Cardiac septum (tissue), 1 donor: ENCODE measurements at places on chromosomes 11 and 22. TPM values are rescaled to one million over a fixed set of nuclear protein-coding genes. Genes with fewer than 3 reads are reported as not detected.

DNA sequence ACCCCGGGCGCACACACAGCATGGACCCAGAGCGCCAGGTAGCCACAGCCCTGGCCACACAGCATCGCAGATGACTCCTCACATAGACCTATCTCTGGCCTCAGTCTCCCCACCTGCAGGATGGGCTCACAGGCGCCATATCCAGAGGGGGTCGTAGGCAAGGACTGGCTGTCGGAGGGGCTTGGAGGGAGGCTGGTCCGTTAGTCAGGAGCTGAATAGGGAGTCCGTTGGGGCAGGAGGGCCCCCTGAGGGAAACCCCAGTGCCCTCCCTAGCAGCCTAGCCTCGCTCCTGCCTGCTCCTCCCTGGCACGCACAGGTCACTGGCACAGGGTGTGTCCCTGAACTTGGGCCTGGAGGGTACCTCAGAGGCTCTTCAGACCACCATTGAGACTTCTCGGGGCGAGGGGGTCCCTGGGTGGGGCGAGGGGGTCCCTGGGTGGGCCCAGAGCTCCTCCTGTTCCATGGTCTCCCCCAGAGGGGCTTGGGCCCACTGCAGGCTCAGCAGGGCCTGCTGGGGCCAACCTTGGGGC lies 2.0 kb downstream of the PLXNB2 start:
- no peak for DNase-seq

EIF3M gene
- total RNA-seq = 137 TPM

- DNase-seq = peak; percentile 81
Observed at GRCh38 chr11:9820260-9820659, 156.4 kb downstream of the SWAP70 start.

MS4A1 gene
- not detected for total RNA-seq

- peak; percentile 83 for DNase-seq
Observed at GRCh38 chr11:17351510-17352176, at the start of gene NCR3LG1. NCR3LG1 (plus strand) TSS chr11:17351800; CDS start chr11:17351970, 170 bp downstream.

GRCh38 chr11:61621917-61622585 lies 41.2 kb upstream of the SYT7 start:
- no peak for DNase-seq

- no peak for DNase-seq
Observed at GRCh38 chr11:5643585-5643984, 18.8 kb downstream of the TRIM34 start.

- no peak for DNase-seq
Observed at GRCh38 chr22:17627961-17628405, 566 bp downstream of the ATP6V1E1 start.

PHLDB1 gene
- 155 TPM for total RNA-seq

DNA sequence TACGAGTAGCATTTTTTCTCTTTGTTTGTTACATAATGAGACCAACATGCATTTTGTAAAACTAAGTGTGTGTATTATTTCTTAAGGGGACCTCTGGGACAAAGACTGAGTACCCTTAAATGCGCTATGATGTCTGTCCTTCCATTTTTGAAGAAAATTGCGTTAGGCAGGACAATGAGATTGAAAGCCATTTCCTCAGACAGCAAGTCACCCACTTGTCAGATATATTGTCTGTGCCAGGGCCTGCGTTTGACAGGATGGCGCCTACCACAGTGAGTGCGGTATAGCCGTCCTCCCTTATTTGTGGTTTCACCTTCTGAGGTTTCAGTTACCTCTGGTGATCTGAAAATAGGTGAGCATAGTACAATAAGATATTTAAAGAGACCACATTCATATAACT lies 2.2 kb downstream of the AP2A2 start:
- no peak for DNase-seq

MOV10L1 gene
- total RNA-seq = 0.46 TPM

MRPL17 gene
- total RNA-seq = 39.5 TPM

GRCh38 chr11:61075891-61076290 lies 26.4 kb upstream of the CD5 start:
- peak; percentile 75 for DNase-seq

GRCh38 chr22:48224332-48224731 lies 1461.9 kb downstream of the TBC1D22A start:
- no peak for DNase-seq

- no peak for DNase-seq
Observed at GRCh38 chr11:77310721-77311120, 9.2 kb upstream of the GDPD4 start.

DNA sequence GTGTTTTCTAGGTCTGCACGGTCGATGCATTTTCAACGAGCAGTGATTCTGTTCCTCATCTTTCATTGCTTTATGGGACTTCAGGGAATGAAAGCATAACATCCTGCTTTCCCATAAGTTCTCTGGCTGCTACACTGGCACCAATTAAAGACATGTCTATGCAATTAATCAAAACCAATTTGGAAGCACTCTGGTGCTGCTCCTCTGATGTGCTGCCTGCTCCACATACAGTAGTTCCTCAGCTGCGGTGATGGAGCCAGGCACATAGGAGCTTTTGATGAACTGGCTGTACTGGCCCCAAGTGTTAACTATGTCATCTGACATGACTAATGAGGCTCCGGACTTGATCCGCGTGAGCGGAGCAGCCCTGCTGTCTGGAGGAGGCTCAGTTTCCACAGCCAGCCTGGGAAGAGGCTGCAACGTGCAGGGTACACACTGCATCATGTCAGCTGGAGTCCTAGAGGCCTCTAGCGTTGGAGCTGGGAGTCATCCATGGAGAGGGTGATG lies 29.8 kb downstream of the GVQW3 start:
- DNase-seq = no peak

GRCh38 chr11:77147668-77148321 lies 19.7 kb downstream of the MYO7A start:
- no peak for DNase-seq

DNA sequence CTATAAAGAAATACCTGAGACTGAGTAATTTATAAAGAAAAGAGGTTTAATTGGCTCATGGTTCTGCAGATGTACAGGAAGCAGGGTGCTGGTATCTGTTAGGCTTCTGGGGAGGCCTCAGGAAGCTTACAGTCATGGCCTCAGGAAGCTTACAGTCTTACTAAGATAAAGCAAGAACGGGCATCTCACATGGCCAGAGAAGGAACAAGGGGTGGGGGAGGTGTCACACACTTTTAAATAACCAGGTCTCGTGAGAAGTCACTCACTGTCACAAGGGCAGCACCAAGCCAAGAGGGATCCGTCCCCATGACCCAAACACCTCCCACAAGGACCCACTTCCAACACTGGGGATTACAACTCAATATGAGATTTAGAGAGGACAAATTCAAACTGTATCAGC lies 192.8 kb upstream of the B3GAT1 start:
- DNase-seq = no peak

- no peak for DNase-seq
Observed at GRCh38 chr11:4467811-4468606, 14.4 kb upstream of the OR52K1 start.

TUBA8 gene
- total RNA-seq = 84.0 TPM

DNA sequence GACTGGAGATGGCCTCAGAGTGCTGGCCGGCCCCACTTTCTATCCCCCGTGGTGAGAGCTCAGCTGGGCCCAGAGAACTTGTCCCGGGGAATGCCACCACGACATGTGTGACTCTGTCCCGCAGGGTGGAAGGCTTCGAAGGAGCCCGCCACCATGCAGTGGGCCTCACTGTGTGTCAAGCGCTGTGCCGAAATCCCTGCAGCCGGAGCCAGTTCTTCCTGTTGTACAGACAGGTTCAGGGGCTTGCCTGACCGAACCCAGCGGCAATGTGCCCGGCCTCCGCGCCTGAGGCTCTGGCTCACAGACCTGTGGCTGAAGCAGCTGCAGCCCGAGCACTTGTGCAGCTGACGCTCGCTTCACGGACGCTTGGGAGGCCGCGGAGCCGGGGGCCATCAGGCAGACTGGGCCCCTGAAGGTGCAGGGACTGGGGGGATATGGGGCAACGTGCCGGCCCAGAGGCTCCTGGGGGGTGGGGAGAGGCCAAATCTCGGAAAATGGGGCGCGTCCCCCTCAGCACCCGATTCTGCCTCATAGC lies 650 bp downstream of the PPM1F start:
- DNase-seq = peak; percentile 83

DNA sequence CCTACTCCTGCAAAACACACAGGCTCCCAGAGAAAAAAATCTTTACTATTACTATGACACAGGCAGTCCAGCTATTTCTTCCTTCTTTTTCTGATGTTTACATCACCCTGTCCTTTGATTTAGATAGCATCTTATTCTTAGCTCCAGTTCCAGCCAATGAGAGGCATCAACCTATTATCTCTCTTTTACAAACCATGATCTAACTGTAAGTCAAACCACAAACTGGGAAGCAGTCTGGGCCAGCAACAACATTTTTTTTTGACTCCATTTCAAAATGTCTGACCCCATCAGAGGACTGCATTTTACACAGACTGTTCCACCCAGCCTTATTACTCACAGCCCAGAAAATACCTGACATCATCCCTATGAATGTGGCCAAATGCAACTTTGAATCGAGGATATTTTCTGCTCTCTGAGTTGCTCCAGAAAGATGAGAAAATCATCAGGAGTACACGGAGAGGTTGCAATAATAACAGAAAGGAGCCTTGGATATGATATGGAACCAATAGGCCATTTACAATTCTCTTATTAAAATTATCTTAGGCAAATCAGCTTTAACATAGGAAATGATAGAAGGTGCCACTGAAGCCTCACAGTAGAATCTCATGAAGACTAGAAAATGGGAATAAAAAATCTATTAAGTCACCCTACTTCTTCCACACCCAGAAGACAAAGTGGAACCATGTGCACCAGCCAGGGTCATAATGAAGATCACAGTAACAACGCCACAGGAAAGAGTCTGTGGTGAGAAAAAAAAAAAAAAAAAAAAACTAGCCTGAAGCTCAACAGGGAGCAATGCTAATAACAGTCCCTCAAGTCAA lies 21.2 kb downstream of the TBRG1 start:
- DNase-seq = no peak
